ENCODE measurements at places on chromosomes 12 and 14. TPM values are rescaled to one million over a fixed set of nuclear protein-coding genes. Genes with fewer than 3 reads are reported as not detected.

Gene MYO1H
- 0.16 TPM for total RNA-seq

Gene EGLN3
- 13.9 TPM for total RNA-seq

Gene AICDA
- not detected for total RNA-seq

Gene PTCSC3
- not detected for total RNA-seq

Gene SLC24A4
- 0.96 TPM for total RNA-seq

Gene NOS1
- not detected for total RNA-seq

Gene RAN
- total RNA-seq: 162 TPM

Gene RD3L
- total RNA-seq: not detected

Gene SLC16A7
- 14.5 TPM for total RNA-seq

Gene DPPA3
- not detected for total RNA-seq

Gene PAPLN
- 29.9 TPM for total RNA-seq

Gene RAB21
- total RNA-seq: 26.9 TPM

GRCh38 chr14:64943556-64943955 lies 1.0 kb upstream of the GPX2 start:
- H3K4me3 ChIP-seq: no peak overlapping the region
- no peaks in the 10 kb centered on the region for H3K36me3 ChIP-seq
- H3K27me3 ChIP-seq: no peaks in the 10 kb centered on the region
- H3K27ac ChIP-seq: no peak overlapping the region

DNA sequence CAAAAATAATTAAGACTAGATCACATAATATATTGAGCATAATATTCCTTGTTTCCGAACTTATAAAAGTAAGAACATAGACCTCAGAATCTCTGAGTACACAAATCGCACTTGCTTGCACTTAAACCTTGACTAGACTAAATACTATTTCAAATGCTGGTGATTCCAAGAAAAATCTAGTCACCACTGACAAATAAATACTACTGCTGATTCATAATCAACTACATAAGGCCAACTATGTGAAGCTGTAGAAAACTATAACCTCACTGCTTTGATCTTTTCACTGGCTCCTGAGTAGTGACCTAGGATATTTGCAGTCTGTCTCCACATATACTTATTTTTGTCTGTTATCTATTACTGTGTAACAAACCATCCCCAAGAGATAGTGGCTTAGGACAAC lies 245.4 kb downstream of the DIO2 start:
- no peak overlapping the region for H3K4me3 ChIP-seq
- DNase-seq: no peak
- no peak overlapping the region for H3K27ac ChIP-seq

DNA sequence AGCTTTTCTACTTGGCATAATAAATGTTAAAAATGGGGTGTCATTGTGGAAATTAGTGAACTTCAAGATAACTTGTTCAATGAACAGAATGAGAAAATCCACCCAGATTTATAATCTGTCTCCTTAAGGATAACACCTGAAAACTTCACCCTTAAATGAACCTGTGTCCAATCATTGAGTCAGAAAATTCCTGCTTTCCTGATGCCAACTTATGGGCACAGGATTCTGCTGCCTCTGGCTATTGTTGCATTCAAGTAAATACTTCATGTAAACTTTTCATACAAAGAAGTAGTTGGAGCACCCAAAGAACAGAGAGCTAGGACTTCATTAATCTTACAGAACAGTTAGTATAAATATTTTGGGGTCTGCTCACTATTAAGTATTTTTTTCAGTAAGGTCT lies 98.9 kb upstream of the PLEKHA5 start:
- H3K27me3 ChIP-seq: no peaks in the 10 kb centered on the region
- no peaks in the 10 kb centered on the region for H3K36me3 ChIP-seq
- no peak for DNase-seq
- H3K4me1 ChIP-seq: no peaks in the 10 kb centered on the region
- no peak overlapping the region for H3K27ac ChIP-seq
- H3K4me3 ChIP-seq: no peak overlapping the region

GRCh38 chr12:10121278-10121677 lies 8.7 kb downstream of the CLEC7A start:
- no peaks in the 10 kb centered on the region for H3K27me3 ChIP-seq
- no peak overlapping the region for H3K4me3 ChIP-seq
- H3K27ac ChIP-seq: no peak overlapping the region
- no peaks in the 10 kb centered on the region for H3K4me1 ChIP-seq
- no peak for DNase-seq
- H3K36me3 ChIP-seq: no peaks in the 10 kb centered on the region

DNA sequence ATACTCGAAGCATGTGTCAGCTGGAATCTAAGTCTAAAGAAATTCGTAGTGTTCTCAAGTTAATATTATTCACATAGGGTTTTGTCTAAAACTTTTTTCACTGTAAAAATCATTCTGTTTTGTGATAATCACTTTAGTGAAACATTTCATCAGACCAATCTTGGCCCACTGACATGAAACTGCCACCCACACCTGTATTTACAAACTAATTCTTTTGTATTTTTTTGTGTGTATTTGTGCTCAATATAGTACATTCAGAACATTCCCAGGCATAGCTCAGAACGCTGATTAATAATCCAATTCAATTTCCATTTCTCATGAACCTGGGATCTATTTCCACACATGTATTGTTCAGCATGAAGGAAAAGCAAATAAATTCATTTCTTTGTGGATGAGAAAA lies 191.7 kb downstream of the RASSF9 start:
- H3K36me3 ChIP-seq: no peaks in the 10 kb centered on the region
- H3K4me1 ChIP-seq: no peaks in the 10 kb centered on the region
- no peak overlapping the region for H3K27ac ChIP-seq
- H3K27me3 ChIP-seq: no peaks in the 10 kb centered on the region

DNA sequence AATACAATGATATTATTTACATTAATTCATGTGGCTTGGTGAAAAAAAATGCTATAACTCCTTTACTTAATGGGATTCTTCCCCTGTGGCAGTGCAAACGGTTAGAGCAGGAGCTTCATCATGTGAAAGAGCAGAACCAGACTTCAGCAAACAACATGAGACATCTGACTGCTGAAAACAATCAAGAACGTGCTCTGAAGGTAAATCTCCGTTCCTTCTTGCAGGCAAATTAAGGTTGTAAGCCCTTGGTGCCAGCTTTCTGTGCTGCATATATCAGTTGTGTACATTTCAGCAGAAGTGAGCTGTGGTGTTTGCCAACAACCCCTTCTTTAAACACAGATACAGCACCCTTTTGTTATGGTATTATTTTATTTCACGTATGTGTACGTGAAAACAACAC lies 171.7 kb downstream of the MIPOL1 start:
- H3K36me3 ChIP-seq: no peaks in the 10 kb centered on the region
- DNase-seq: no peak
- no peak overlapping the region for H3K27ac ChIP-seq

DNA sequence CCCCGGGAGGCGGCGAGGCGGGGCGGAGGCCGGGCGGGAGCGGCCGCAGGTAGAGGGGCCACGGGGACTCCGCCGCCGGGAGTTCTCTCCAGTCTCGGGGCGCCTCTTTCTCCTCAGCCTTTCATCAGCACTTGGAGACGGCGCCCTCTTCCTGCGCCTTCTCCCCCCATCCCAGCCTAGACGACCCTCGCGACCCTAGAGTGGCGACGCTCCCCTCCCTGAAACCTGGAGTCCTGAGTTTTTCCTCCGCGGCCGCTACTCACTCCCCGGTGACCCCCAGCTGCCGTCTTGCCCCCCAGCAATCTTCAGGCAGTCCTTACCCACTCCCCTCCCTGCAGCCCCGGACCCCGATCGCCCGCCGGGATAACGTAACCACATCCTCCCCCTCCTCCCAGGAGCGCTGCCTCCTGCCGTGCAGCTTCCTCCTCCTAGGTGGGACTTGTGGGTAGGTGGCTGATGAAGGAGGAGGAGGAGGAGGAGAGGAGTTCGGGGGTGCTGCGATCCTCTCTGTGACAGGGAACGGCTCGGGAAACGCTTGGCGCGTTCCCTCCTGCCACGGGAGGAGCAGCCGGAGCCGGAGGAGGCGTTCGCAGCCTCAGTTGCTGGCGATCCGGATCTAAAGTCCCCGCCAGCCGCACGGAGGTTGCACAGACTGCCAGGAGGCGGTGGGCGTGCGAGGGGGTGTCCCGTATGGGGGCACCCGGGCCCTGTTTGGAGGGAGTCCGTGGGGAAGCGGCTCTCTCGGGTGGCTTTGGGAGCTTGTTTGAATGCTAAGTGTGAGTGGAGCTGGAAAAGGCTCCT lies 891 bp downstream of the PLEKHA5 start:
- no peaks in the 10 kb centered on the region for H3K27me3 ChIP-seq
- no peaks in the 10 kb centered on the region for H3K36me3 ChIP-seq
- peak; percentile 24 for DNase-seq
- peak overlapping the region; percentile 82 for H3K4me3 ChIP-seq
- H3K27ac ChIP-seq: peak overlapping the region; percentile 92

GRCh38 chr14:70156592-70156991 lies 32.2 kb downstream of the SLC8A3 start:
- no peak overlapping the region for H3K27ac ChIP-seq
- peaks cover 3% of the 10 kb centered on the region for H3K27me3 ChIP-seq

- no peak overlapping the region for H3K4me3 ChIP-seq
- peaks cover 5% of the 10 kb centered on the region for H3K4me1 ChIP-seq
- DNase-seq: no peak
- H3K27me3 ChIP-seq: no peaks in the 10 kb centered on the region
- no peaks in the 10 kb centered on the region for H3K36me3 ChIP-seq
- H3K27ac ChIP-seq: no peak overlapping the region
Measured at GRCh38 chr14:61574514-61574807, 120.9 kb upstream of the HIF1A start.

GRCh38 chr12:89882792-89883191 lies 174.2 kb upstream of the ATP2B1 start:
- H3K4me1 ChIP-seq: no peaks in the 10 kb centered on the region
- no peak overlapping the region for H3K27ac ChIP-seq

DNA sequence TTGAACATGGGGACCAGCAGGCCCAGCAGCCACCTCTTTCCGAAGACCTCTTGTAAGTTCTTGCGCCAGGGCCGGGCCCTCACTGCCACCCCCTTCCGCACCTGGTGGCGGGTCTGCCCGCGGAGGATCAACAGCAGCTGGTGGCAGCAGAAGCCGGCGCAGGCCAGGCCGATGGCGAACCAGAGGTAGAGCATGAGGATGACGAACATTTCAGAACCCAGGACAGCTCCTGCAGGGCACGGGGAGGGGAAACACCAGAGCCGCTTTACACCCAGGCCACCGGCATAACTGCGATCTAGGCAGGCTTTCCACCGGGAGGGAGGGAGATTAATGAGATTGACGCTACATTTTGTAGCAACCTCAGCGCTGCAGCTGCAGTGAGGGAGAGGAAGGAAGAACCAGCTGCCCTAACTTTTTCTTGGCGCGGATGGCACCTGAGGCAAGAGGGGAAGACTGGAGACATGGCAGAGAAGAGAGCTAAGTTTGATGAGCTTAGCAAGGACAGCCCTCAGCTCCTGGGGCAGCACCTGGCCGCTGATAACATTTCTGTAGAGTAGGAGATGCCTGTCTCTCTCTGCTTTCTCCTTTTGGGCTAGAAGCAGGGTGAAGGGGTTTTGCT lies 7.8 kb downstream of the ZDHHC22 start:
- no peaks in the 10 kb centered on the region for H3K27me3 ChIP-seq
- DNase-seq: no peak
- H3K4me3 ChIP-seq: no peak overlapping the region
- H3K27ac ChIP-seq: no peak overlapping the region
- H3K4me1 ChIP-seq: no peaks in the 10 kb centered on the region

GRCh38 chr12:56863789-56864188 lies 70.4 kb downstream of the SDR9C7 start:
- no peaks in the 10 kb centered on the region for H3K4me1 ChIP-seq
- no peaks in the 10 kb centered on the region for H3K36me3 ChIP-seq
- H3K27ac ChIP-seq: no peak overlapping the region
- H3K4me3 ChIP-seq: no peak overlapping the region
- no peaks in the 10 kb centered on the region for H3K27me3 ChIP-seq
- DNase-seq: no peak

GRCh38 chr12:99985129-99985570 lies 414 bp upstream of the ANKS1B start:
- DNase-seq: no peak
- no peaks in the 10 kb centered on the region for H3K4me1 ChIP-seq
- peak overlapping the region; percentile 84 for H3K27ac ChIP-seq

- H3K27ac ChIP-seq: no peak overlapping the region
- H3K36me3 ChIP-seq: no peaks in the 10 kb centered on the region
- no peak for DNase-seq
Measured at GRCh38 chr14:65263177-65263788, 149.2 kb upstream of the FUT8 start.

DNA sequence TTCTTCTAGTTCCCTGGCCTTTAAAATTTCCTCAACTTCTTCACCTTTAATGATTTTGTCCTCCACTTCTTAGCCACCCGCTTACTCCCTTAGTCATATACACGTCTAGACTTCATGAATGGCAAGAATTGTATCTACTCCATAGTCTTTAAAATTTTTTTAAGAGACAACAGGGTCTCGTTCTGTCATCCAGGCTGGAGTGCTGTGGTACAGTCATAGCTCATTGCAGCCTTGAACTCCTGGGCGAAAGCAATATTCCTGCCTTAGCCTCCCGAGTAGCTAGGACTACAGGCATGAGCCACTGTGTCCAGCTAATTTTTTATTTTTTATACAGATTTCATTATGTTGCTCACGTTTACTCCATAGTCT lies 47.9 kb downstream of the BBS10 start:
- no peak for DNase-seq
- H3K27me3 ChIP-seq: no peaks in the 10 kb centered on the region
- no peaks in the 10 kb centered on the region for H3K4me1 ChIP-seq
- no peaks in the 10 kb centered on the region for H3K36me3 ChIP-seq
- no peak overlapping the region for H3K4me3 ChIP-seq
- no peak overlapping the region for H3K27ac ChIP-seq

GRCh38 chr12:126342866-126343265 lies 1277.6 kb downstream of the AACS start:
- no peak overlapping the region for H3K27ac ChIP-seq
- H3K27me3 ChIP-seq: no peaks in the 10 kb centered on the region
- no peaks in the 10 kb centered on the region for H3K36me3 ChIP-seq
- DNase-seq: no peak

DNA sequence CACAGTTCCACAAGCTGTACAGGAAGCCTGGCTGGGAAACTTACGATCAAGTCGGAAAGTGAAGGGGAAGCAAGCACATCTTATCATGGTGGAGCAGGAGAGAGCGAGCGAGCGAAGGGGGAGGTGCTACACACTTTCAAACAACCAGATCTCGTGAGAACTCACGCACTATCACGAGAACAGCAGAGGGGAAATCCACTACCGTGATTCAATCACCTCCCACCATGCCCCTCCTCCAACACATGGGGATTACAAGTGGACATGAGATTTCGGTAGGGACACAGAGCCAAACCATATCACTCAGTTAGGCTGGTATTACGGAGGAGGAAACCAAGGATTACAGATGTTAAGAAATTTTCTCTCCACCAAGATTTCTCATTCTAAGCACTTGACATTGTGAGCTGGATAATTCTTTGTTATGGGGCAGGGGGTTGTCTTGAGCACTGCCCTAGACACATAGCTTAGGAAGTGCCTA lies 262.0 kb upstream of the G2E3 start:
- no peak for DNase-seq
- no peak overlapping the region for H3K4me3 ChIP-seq
- no peaks in the 10 kb centered on the region for H3K36me3 ChIP-seq
- H3K27ac ChIP-seq: no peak overlapping the region
